ENCODE measurements at places on chromosomes 5 and 9.

- DNase-seq: peak; percentile 61
Measured at GRCh38 chr5:40384782-40385390, 294.8 kb upstream of the PTGER4 start.

DNA sequence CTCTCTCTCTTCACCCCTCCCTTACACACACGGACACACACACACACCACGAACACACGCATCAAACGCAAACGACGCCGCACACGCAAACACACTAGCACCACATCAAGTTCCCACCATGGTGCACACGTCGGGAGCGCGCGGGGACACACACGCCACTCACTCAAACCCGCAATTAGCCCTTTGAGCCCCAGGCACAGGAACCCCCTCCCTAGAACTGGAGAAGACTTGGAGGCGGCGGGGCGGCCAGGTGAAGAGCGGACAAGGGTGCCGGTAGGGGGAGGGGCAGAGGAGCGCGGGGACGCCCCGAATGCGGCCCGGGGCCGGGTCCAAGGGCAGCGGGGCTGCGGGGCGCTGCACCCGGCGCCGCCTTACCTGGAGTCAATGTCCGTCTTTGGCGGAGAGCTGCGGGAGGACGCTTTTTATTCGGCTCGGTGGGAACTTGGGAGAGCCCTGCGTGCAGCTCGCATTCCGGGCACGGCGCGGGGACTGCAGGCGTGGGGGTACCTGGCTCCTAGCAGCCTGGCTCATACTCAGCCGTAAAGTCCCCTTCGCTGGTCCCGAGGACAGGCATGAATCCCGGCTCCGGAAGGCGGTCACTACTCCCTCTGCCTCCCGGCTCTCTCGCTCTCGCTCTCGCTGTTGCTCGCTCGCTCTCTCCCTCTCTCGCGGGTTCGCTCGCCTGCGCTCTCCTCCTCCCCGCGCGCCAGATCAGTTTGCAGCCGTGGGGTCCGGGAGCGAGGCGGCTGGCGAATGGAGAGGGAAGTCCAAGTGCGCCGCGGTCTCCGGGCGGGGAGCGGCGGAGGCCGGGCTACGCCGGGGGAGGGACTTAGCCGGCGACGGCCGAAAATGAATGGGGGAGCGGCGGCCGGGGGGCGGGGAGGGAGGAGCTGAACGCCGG is at the start of gene BRINP1:
Gene BRINP1, minus strand, starts transcription at position 755 of the 901 bp plus-strand sequence. CDS start 56,080 bp downstream, outside the sequence.
- no peak for DNase-seq

GRCh38 chr5:181189962-181190710 is 14.9 kb downstream of the TRIM7 start:
- DNase-seq: no peak

DNA sequence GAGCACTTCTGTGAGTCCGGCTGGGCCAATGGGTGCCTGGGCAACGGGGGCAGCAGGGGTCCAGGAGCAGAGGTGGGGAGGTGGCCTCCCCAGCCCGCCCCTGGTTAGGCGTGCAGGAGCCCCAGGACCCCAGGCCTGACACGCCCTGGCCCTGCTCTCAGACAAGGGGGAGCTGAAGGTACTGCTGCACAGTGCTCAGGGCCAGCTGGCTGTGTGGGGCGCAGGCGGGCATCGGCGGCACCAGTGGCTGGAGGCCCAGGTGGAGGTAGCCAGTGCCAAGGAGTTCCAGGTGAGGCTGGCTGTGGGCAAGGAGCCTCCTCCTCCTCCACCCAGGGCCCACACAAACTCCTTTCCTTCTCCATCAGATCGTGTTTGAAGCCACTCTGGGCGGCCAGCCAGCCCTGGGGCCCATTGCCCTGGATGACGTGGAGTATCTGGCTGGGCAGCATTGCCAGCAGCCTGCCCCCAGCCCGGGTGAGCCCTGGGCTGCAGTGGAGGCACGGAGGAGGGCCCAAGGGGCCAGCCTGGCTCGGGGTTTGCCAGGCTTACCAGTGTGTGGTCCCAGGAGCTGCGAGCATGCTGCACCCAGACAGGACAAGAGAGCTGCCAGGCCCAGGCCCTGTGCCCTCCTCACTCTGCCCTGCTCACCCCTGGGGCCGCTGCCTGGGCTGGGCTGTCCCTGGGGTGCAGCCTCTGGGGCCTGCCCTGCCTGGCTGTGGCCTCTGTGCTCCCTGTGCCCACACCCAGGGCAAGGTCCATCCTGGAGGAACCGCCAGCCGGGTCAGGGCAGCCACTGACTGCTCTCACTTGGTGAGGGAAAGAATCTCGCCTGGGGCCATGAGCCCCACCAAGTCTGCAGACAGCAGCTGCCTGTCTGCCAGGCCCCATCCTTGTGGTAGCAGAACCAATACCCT is 7.0 kb downstream of the MAMDC4 start:
- DNase-seq: no peak

DNA sequence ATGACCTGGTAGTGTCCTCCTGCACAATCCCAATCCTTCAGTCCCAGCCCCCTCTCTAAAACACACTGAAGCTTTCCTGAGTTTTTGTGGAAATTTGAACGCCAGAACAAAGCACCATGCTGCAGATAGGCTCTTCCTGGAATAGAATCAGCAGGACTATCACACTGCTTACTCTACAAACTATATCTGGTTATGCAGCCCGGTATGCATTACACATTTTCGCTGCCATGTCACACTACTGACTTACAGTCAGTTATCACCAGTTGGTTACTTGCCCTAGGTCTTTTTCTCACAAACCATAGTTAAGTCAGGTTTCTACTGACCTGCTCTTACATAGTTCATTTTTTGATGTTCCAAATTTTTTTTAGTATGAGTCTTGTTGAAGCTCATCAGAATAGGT is 24.9 kb downstream of the PLCXD3 start:
- no peak for DNase-seq

DNA sequence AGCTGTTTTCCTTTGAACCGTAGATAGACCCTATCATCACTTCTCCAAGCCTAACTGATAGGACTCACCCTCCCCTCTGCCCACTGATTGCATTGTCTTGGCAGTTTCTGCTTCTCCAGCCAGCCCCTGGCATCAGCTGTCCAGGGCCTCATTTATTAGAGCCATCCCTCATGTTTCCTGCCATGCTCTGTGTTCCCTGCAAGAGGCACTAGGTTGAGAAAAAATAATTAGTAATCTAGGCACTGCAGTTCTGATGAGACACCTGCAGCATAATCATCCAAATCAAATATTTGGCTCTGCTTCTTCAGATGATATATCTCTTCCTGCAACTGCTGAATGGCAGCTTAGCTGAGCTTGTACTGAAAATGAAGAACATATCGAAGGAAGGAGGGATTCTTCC is 303.0 kb upstream of the TLE4 start:
- no peak for DNase-seq

GRCh38 chr9:68500457-68501381 is 40.0 kb downstream of the TMEM252 start:
- no peak for DNase-seq

- peak; percentile 63 for DNase-seq
Measured at GRCh38 chr9:124320062-124320973, 62.6 kb downstream of the NEK6 start.

DNA sequence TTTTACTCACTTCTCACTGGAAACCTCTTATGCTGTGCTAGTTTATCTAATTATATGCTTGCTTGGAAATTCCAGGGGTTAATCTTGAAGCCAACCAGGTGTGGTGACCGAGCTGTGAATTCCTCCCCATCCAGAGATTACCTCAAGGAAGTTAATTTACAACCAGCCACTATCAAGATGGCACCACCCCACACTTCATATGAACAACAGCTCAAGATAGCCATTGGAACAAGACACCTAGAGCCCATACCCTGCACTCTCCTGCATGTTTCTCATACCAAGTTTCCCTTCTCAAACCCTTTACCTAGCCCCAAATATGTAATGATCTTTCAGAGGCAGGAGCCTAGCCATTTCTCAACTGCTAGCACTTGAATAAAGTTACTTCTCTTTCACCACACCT is 2156.9 kb upstream of the C9orf72 start:
- DNase-seq: no peak

DNA sequence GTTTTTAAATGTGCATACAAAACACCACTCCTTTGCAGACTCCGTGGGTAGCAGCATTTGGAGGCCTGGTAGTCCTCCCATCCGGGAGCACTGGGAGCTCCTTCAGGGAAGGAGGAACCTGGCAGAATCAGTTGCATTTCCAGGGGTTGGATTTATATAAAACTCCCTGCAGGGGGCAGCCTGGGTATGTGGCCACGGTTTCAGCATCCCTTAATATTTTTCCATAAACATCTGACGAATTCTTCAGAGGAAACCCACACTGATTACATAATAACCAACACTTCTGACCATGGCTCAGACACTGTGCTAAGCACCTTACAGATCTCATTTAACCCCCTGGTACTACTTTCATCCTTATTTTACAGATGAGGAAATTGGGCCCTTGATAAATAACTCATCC is 6.1 kb upstream of the AFAP1L1 start:
- peak; percentile 62 for DNase-seq

DNA sequence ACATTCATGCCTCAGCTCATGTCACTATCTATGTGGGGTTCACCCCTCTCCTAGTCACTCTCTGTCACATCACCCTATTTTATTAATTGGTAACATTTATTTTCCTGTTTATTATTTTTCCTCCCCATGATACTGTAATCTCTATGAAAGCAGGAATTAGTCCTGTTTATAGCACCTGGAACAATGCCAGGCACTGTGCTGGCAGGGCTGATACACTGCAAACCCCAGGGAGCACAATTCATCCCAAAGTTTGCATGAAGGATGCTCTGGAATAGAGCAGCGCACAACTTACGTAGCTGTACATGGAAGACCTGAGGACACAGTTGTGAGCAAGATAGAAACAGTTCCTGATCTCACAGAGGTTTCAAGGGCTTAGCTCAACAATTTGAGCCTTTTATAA is 103.2 kb downstream of the NSG2 start:
- no peak for DNase-seq

DNA sequence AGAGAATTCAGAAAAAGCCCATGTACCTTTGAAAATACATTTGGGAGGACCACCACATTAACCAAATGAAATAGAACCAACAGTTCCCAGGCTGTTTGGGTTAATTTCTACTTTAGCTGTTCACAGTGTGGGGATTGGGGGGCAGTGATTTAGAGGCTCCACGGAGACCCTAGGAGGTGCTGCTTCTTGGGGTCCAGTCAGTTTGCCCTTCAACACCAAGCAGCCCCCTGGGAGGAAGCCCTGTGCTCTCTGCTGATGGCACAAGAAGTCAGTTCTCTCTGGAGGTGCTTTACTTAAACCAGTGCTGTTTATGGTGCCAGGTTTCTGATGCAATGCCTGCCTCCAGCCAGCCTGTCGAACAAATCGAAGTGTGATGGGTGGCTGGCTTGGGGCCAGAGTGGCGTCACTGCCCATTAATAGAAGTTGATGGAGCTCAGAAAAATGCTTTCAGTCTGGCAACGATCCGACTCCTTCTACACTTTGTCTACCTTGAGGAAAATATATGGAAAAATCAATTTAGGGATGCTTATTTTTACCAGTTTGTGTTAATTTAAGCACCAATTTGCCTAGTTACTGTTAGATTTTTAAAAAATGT is 134.0 kb downstream of the SNX18 start:
- no peak for DNase-seq

GRCh38 chr5:103066326-103066725 is 53.6 kb downstream of the GIN1 start:
- no peak for DNase-seq

- no peak for DNase-seq
Measured at GRCh38 chr9:120264528-120264927, 315.4 kb downstream of the CDK5RAP2 start.

DNA sequence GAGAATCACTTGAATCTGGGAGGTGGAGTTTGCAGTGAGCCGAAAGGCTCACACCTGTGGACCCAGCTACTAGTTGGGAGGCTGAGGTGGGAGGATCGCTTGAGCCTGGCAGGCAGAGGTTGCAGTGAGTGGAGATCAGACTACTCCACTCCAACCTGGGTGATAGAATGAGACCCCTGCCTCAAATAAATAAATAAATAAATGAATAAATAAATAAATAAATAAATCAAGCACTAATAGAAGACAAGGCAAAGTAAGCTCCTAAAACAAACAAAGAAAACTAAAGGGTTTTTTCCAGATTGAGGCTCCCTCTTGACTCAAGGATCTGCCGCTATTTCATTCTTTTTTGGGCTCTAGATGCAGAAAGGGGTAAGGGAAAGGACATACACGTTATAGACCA is 34.7 kb upstream of the CLINT1 start:
- no peak for DNase-seq

DNA sequence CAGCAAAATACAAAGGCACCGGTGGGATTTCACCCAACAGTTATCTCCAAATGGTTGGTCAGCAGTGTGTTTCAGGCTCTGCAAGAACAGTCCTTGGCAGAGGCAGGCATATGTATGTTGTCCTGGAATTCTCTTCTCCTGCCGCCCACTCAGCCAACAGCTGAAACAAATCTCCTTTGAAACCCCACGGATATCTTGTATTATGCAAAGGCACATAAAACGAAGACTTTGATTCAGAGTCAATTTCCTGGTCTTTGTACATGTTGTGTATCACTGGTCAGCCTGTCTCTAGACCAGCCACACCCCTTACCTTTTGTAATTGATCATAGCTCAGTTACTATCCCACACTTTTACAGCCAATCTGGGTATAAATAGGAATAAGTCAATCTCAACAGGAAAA is 29.2 kb downstream of the FREM1 start:
- no peak for DNase-seq

GRCh38 chr9:97243606-97244005 is 63.9 kb upstream of the CCDC180 start:
- no peak for DNase-seq

All from inflammatory macrophage (primary cell).